HuH-7 (cell line): ENCODE measurements at places on chromosomes 7 and 10.

- DNase-seq: no peak
These were observed 54.0 kb downstream of the CREB5 start for GRCh38 chr7:28466341-28466740.

- no peak for DNase-seq
These were observed 29.8 kb downstream of the RSU1 start for GRCh38 chr10:16787361-16787791.

- DNase-seq: peak; percentile 60
These were observed 11.9 kb upstream of the LRRC27 start for GRCh38 chr10:132319853-132320653.

DNA sequence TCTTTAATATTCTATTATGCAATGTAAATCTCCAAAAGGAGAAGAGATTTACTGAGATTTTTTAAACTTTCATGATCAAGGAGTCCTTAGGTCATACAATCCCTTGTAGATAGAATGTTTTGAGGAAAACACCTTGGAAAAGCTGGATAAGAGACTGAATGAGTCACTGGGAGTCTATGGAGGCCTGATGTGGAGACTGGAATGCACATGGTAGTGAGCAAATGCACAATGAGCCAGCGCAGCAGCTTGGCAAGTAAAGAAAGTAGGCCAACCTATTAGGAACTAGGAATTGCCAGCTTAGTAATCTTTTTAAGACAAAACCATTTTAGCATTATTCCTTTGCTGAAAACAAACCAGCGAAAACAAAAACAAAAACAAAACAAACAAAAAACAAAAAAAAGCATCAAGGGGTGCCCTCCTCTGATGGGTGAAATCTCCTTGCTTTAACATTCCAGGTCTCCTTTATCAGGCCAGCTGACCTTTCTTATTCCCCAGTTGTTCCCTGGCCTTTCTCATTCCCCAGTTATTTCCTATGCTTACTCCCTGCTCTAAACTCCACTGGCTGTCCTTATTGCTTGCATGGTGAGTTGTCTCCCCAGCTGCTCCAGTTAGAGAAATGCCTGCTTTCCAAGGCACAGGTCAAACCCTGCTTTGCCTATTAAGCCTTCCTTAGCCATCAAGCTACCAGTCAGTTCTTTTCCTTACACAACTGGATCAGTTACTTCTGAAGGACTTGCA lies 135.8 kb downstream of the PLCE1 start:
- DNase-seq: no peak

DNA sequence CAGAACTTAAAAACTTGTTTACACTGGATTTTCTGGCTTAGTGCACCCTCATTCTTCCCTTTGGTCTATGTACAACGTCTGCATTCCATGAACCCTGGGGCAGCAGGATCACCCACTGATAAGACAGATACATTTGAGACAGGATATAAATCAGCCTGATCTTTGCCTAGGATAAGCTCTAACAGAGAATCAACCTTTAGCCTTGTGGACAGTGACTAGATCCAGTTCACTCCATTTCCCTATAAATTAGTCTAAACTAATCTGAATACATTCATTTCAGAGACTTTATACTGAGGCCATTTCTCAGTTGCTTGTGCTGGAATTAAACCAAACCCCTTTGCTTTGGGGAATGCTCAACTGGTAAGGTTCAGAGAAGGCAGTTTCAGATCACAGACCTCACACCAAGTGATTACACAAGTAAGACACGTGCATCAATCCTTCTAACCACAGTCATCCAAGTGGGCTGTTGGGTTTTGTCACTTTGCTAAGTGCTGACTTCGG lies 639.8 kb upstream of the FZD8 start:
- DNase-seq: no peak

GRCh38 chr10:131180740-131181415 lies 130.6 kb downstream of the TCERG1L start:
- DNase-seq: no peak

- DNase-seq: peak; percentile 98
These were observed at the start of gene AGFG2 for GRCh38 chr7:100538654-100539435. Gene AGFG2, plus strand, starts transcription at chr7:100539203. Its CDS starts 144 bp downstream, at chr7:100539347.

DNA sequence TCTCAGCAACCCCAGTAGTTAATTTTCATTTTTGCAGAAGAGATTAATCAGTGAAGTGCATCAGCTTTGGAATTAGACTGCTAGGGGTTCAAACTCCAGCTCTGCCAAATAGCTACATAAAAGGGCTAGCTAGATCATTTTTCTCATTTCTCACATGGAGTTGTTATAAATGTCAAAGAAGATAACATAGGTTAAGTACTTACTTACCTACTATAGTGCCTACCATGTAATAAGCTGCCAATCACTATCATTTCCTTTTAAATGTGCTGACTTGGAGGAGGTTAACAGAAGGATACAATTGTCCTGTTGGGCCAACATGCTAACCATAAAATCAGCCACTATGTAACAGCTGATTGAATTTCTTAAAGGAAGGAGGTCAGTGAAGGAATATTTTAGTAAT lies 40.7 kb downstream of the KDM7A start:
- no peak for DNase-seq

DNA sequence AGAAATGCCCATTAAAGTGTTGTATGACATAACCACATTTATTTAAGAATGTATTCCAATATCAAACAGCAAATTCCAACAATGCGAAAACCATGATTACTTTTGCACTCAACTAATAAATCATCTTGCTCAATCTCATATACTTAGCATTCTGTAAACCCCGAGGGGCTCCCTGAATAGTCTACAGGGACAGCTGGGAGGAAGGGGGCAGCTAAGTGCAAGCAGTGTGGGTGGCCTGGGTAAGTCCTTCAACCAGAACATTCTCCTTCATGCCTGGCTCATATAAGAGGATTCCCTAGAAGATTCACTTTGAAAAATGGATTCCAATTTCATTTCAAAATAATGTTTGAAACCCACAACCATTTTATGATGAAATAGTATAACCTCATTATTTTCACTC lies 355.5 kb downstream of the CDC14C start:
- no peak for DNase-seq

GRCh38 chr7:135789956-135790355 lies 41.3 kb upstream of the FAM180A start:
- DNase-seq: no peak

- DNase-seq: peak; percentile 36
These were observed 88.4 kb upstream of the RHEB start for GRCh38 chr7:151608031-151608551.

- no peak for DNase-seq
These were observed 81.1 kb downstream of the IDE start for GRCh38 chr10:92492748-92493240.

DNA sequence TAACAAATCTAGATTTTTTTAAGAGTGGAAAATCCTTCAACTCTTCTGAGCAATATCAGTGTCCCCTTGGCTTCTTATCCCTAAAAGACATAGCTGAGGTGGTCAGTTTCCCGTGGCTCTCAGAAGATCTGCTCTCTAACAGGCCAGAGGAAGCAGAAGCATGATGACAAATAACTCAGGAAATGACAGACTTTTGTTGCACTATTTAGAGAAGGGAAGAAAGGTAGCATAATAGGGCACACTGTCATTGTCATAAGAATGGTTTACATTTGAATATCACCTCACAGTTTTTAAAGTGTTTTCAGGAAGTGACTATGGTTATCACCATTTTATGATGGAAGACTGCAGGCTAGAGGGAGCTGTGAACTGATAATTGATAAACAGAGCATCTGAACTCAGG lies 33.6 kb upstream of the RAPGEF5 start:
- no peak for DNase-seq

- DNase-seq: no peak
These were observed 56.9 kb downstream of the ABI1 start for GRCh38 chr10:26803849-26804248.

- DNase-seq: no peak
These were observed 12.3 kb downstream of the MRPS24 start for GRCh38 chr7:43856996-43857395.

DNA sequence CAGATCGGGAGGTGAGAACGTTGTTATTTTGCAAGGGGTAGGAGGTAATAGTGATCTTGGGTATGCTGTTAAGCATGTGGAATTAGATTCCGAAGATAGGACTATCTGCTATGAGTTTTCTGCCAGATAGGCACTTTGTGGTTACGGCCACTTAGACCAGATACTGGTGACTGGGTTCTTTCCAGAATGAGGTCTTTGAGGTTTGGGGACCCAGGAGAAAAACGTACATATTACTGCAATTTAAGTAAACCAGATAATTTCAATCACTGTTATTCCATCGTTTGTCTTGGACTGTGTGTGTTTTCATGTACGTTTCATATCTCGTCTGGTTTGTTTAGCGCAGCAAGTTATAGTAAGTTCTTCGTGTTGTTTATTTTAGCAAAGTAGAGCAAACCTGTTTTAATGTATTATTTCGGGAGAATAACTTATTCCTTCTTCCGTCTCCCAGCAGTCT lies 312 bp downstream of the ARL4A start:
- DNase-seq: no peak

DNA sequence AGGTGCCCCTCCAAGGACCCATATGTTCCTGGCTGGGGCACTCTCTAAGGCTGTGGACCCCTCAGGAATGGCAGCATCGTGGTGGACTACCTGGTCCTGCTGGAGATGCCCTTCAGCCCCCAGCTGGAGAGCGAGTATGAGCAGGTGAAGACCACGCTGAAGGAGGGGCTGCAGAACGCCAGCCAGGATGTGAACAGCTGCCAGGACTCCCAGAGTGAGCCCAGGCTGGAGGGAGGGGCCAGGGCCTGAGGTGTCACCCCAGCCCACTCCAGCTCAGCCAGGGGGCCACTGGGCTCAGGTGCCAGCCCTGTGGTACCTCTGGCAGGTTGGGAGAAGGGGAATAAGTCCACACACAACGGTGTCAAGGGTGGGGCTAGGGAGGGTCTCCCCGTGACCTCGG lies 4.7 kb upstream of the MUC12 start:
- DNase-seq: no peak

DNA sequence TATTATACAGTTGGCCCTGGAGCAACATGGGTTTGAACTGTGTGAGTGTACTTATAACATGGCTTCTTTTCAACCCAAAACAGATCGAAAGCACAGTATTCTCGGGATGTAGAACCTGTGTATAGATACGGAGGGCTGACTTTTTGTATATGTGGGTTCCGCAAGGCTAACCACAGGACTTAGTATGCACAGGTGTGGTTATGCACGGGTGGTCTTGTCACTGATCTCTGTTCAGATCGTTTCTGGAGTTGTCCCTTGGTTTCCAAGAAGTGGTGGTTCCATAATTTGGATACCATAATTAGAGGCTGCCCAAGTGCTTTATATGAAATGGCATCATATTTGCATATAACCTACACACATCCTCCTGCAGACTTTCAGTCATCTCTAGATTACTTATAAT lies 10.9 kb upstream of the BHLHA15 start:
- no peak for DNase-seq

DNA sequence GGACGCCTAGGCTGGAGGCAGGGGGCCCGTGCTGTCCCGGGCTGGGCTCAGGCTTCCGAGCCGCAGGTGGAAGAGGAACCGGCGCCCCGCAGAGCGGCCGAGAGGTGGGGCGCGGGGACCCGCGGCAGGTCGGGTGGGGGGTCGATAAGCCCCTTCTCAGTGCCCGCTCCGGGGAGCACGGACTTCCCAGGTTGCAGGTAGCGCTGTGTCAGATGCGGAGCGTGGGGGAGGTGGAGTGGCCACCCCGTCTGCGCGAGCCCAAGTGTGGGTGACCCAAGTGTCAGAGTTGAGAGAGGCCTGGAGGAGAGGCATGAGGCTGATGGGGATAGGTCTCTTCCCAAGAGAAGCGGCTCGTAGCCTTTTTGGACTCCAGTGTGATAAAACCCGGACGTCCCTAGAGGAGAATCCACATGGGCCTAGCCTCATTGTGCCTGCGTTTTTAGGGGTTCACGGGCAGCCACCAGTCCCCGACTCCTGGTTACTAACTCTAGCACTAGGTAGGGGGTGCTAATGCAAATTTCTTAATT lies 580 bp downstream of the EEPD1 start:
- DNase-seq: no peak

GRCh38 chr7:113320419-113320818 lies 202.1 kb upstream of the SMIM30 start:
- DNase-seq: no peak

GRCh38 chr10:123863721-123864482 lies 27.7 kb downstream of the CPXM2 start:
- no peak for DNase-seq

DNA sequence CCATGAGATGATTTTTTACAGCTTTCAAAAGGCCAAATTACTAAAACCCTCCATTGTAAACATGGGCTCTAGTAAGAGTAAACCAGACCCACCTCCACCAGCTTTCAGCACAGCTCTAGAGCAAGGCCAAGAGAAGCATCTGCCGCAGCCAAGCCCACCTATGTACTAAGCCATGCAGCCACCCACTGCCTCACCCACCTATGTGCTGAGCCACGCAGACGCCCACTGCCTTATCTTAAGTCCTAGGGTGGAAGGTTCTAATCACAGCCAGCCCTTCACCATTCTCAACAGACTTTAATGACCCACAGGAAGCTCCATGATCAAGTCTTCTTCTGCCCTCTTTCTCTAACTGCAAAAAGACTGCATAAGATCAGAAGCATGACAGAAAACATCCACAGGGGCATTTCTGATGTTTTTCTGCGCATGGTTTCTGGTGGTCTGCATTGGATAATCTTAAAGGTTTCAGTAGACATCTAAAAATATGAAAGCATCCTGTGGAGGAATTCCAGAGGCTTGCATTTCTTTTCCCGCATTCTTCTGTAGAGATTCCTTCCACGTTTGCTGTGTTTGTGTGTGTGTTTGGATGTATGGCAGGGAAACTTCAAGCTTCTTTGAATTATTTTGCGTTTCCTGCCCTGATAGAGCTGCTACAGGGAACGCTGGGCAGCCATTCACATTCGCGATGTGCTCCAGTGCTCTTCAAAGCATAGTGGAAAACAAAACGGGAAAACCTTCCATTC lies 286.1 kb upstream of the KLF6 start:
- no peak for DNase-seq

DNA sequence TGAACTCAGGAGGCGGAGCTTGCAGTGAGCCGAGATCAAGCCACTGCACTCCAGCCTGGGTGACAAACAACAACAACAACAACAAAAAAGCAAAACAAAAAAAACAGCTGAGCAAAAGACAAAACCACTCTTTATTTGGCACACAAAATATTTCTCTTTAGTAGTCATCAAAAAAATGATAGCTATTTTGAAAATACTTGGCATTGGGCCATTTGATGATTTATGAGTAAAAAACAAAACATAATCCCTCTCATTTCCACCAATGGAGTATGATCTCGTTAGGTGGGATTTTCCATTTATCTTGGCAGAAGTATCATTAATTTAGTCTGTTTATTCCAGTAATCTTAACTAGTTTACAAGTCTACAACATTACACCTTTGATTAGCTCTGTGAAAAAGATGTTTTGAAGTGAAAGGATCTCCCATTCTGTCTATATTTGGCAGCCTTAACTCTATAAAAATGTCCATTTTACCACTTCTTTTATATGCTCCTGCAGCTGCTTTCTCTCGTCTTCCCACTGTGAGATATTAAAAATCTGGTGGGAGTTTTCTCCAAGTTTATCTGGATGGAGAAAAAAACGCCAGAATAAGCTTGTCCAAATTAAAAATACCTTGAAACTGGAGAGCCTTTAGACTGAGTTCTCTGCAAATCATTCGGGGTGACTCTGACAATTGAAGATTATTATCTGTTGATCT lies 58.8 kb upstream of the AGMO start:
- DNase-seq: no peak

GRCh38 chr10:31584098-31584631 lies 265.1 kb downstream of the ZEB1 start:
- no peak for DNase-seq

GRCh38 chr10:130728531-130729215 lies 582.8 kb downstream of the TCERG1L start:
- no peak for DNase-seq

- no peak for DNase-seq
These were observed 139.9 kb upstream of the PITRM1 start for GRCh38 chr10:3312403-3312940.
